GM18507 (cell line): ENCODE measurements at places on chromosomes 5 and 9.

DNA sequence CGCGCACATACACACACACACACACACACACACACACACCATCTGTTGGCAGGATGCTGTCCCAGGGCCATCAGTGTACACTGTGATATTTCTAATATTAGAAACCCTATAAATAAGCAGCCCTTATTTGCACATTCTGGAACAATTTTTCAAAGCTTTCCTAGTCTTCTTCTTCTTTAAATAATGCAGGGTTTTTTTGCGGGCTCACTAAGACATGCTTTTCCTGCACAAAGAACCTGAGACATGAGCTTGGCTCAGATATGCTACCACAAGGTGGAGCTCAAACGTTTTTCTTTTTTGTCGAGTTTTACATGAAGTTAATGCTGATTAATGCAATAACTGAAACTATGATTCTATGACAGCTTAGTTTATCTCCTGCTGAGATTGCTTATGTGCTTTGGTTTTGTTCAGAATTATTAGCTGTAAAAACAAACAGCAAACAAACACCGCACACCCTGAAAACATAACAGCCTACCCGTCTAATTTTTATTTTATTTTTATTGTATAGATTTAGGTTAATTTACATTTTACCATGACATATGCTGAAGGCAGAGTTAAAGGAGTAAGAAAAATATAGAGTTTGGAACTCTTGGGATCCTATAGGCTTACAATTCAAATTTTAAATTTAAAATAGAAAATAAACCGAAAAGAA lies 95.8 kb downstream of the ALDH1A1 start:
- DNase-seq, result no peak

GRCh38 chr9:87063871-87064270 lies 116.6 kb upstream of the GAS1 start:
- DNase-seq, result no peak

- DNase-seq, result no peak
These were observed 53.9 kb downstream of the MEF2C start for GRCh38 chr5:88829054-88829453.

GRCh38 chr5:138641547-138642298 lies 66.5 kb upstream of the HSPA9 start:
- no peak for DNase-seq

DNA sequence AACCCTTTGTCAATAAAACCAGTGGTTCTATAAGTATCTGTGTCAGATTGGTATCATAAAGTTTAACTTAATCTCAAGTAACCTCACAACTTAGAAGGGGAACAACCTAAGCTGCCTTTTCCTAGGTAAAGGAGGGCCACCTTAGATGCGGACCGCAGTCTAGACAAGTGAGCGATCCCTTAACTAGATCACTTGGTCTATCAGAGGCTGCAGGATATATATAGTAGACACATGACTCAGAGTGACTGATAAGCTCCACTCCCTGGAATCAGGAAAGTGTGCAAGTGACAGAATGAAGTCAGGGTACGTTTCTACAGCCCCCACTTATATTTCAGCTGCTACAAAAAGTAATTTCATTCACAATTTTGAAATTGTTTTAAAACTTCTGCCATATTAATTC lies 7.4 kb downstream of the REEP5 start:
- DNase-seq, result no peak
